ENCODE measurements at places on chromosomes 5 and 9.

DNA sequence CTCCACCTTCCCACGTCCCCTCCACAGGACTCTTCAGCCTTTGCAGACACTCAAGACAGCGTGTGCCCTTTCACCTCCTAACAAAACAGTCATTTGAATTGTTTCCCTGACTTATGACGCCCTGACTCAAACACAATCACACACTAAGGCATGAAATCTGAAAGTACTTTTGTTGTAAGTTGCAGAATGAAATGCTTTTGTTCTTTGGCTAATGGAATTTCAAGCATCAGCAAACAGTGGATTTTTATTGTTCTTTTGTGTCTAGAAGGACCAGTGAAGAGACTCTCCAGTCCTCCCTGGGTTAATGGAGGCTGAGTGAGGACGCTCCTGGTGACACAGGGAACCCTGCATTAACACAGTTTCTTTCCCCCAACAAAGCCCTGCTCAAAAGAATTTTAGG is 380.1 kb downstream of the CTNND2 start:
- no peak for DNase-seq

GRCh38 chr5:24320643-24321042 is 324.1 kb downstream of the CDH10 start:
- no peak for DNase-seq

DNA sequence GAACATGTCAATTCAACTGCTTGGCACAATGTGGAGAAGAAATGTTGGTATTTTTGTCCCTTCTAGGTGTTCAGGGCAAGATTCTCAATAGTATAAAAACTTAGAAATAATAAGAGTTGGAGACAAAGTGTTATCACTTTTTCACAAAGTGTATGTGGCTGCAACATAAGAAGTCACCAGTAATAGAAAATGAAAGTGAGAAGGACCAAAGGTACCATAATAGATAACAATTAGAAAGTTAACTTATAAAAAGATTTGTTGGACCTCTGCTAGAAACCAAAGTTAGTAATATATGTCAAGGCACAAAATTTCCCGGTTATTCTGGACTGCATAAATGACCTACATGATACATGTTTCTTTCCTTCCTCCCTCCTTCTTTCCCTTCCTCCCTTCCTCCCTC is 1535.3 kb downstream of the EFNA5 start:
- DNase-seq: no peak

DNA sequence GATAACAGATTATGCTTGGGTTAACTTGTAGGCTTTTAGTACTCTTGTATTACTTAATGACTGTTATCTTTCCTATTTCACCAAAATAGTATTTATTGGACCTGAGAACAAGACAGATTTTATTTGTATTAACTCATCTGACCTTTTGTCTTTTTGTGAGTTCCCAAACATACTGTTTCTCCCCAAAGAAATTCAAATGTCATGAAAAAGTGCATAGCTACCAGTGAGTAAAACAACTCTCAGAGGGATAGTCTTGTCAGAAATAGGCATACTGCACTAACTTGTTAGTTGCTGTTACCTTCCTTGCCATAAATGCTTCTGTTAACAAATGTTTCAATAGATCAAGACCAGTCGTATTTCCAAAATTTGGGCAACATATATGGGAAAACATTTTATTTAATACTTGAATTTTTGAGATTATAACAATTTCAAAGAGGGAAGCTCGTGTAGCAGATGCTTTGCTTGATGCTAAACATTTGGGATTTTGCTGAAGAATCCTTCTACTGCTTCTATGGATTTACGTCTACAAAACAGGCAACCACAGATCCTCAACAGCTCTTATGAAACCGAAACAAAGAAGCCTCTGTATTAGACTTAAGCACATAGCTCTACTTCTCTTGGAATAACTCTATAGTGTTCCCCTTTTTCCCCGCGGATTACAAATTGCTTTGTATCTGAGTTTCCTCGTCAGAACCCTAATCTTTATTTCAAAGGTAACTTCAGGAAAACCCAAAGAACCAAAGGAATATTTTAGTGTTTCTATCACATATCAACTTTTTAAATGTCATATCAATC is 248.8 kb downstream of the MCTP1 start:
- no peak for DNase-seq

DNA sequence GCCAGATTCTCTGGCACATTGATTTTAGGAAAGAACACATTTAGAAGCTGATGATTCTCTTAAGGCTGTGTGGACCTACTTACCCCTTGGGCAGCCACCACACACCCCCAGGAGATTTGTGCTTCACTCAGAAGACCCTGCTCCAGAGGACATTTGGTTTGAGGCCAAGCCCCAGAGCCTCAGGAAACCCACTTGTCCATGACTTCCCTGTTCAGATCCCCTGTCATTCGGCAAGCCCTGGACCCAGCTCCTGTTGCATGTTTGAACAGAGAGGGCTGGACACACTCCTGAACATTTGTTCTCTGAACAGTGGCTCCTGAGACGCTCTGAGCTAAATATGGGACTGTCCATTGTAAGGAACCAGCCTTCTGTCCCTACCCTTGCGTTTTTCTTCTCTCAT is 82.1 kb downstream of the AMBP start:
- no peak for DNase-seq

- DNase-seq: no peak
These were observed 21.8 kb upstream of the SLC12A7 start for GRCh38 chr5:1133510-1134201.

GRCh38 chr5:177228751-177229150 is 74.8 kb downstream of the RAB24 start:
- DNase-seq: no peak

DNA sequence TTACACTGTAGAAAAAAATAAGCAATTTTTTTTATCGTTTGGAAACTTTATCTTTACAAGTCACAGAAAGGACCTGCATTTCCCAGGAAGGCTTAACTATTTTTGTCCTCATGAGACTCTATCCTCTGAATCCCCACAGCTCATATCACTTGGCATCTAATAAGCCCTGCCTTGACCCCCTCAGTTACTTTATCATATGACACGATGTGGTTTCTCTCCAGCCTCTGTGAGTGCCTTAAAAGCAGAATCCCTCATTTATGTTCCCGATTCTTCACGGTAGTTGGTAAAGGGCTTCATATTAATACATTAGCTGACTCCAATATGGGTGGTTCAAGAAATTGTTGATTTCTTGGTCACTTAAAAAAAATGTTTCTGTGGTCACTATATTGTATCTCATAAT is 296.6 kb upstream of the GRAMD2B start:
- DNase-seq: no peak

DNA sequence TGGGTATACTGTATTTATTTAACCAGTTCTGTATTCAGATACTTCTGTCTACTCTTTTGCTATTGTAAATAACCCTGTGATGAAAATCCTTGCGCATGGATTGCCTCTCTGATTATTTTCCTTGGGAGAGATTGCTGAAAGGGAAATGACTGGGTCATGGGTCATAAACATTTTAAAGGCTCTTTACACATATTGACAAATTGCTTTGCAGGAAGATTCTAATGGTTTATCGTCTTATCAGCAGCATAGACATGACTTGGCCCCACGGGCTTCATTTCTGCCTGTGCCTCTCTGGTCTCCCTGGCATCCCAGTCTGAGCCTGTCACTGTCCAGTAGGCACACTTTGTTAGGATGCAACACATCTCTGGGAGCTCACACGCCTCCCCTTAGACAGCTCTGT is 52.3 kb downstream of the RGS3 start:
- DNase-seq: no peak

DNA sequence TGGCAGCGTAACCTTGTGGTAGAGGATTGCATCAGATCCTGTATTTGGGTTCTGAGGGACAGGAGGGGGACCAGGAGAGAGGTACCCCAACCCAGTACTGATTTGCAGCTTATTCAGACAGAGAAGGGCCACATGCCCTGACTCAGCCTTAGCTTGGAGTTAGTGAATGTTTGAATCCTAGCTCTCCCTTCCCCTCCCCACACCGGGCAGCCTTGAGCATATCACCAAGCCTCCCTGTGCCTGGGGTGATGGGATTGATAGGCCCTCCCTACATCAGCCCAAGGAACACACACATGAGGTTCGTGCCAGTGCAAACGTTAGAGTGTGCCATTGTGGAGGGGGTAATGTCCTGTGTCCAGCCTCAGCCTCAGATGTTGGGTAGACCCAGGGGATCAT is 71.9 kb downstream of the AMBP start:
- DNase-seq: no peak

DNA sequence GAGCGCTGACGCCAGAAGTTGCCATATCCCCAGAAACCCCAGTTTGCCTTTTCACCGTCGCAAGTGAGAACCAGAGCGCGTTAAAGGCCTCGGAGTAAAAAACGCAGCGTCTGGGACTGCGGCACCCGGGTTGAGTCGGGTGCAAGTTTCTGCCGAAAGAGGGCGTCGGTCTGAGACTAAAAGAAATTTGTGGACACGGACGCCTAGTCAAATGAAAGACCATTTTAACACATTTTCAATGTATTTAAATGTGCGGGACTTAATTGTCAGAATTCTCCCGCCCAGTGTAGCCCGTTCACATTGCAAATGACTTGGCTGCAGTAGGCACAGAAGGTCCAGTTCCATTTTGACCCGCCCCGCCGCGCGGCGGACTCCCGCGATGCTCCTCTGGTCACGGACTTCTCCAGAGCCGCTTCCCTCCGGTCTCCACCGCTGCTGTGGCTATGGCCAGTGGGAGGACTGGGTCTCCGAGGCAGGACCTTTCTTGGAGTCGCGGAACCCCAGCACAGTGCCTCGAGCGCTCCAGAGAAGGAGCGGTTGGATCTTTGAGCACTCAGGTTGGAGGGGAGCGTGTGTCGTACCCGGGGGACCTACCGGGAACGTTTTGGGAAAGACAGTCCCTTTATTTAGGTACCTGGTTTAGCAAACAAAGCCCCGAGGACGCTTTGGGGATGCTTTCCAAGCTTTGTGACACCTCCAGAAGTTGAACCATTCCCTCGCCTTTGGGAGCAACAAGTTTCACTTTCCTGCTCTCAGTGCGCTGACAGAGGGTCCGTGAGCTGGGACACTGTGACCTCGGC is 1.2 kb upstream of the NPR3 start:
- DNase-seq: no peak

- no peak for DNase-seq
These were observed 140.0 kb upstream of the HMHB1 start for GRCh38 chr5:143671674-143672569.

DNA sequence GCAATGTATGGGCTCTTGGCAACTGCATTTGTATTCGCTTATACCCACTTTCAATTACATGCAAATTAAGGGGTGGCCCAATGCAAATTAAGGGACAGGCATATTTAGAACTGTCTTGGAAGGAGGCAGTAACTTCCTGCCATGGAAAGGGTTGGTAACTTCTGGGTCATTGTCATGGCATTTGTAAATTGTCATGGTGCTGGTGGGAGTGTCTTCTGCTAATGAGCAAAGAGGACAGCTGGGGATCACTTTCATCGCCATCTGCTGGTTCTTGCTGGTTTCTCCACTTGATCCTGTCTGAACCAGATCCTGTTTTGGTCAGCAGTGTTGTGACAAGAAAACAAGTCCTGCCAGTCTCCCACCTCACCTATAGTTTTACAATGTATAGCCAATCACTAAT is 23.3 kb upstream of the UGT3A2 start:
- DNase-seq: no peak

DNA sequence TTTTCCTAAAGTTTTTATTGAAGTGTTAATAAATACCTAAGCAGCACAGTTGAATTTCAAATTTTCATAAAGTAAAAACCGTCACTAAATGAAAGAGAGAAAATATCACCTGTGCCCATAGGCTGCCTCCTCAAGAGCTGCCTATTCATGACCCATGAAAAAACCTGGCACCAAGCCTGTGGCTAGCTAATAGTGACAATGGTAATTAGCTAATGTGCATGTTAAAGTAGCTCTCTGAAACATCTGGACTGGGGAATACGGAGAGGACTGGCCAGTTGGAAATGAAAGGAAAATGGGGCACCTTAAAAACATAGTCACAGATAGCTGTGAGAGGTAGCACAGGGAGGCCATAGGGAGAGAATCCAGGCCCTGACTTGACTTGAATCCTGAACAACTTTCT is 5.4 kb upstream of the GNE start:
- no peak for DNase-seq

- no peak for DNase-seq
These were observed 574.1 kb downstream of the NR2F1-AS1 start for GRCh38 chr5:93006915-93007314.

- DNase-seq: no peak
These were observed 271.5 kb downstream of the FSTL4 start for GRCh38 chr5:133340822-133341221.

- DNase-seq: no peak
These were observed 418.2 kb downstream of the GABRG2 start for GRCh38 chr5:162485666-162486292.

- no peak for DNase-seq
These were observed 162.2 kb downstream of the OXCT1 start for GRCh38 chr5:41707853-41708603.

DNA sequence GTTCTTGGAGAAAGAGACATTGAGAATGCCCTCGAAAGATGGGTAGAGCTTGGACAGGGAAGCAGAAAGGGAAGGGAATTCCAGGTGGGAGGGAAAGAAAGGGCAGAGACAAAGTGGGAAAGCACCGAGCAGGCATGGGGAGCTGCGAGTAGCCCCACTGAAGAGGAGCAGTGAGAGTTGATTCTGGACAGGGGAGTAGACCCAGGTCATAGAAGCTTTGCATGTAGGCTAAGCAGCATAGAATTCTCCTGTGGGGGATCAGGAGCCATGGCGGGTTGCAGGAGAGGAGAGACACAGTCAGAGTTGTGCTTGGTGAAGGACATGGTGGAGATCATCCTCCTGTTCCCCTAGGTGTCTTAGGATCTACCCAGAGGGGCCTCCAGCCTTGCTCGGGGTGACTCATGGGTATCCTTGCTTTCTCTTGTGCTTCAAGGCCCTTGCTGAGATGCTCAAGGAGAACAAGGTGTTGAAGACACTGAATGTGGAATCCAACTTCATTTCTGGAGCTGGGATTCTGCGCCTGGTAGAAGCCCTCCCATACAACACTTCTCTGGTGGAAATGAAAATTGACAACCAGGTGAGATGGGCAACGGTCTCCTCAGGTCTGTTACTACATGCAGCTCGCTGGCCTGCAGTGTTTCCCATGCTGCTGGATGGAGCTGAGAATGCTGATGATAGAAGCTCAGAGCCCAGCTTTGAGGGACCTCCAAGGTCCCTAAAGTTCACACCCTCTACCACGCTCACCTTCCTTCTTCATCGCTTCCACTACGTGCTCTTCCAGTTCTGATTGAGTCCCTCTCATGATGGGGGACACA is 64.5 kb downstream of the TSTD2 start:
- no peak for DNase-seq

DNA sequence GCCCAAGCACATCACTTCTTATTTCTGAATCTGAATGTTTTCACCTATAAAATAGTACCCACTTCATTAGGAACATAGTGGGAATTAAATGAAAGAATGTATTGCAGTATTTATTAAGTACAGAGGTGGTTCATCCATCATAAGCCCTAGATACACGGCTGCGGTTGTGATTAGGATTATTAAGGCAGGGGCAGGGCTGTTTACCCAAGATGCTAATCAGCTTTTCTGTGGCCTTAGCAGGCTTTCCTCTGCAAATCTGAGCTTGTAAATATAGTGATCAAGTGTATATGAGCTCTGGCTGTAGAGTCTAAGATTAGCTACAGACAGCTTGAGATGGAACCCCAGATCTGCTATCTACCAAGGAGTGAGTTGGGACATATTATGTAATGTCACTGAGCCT is 124.1 kb upstream of the ADRA1B start:
- no peak for DNase-seq

All from stimulated activated CD4-positive, alpha-beta T cell treated with anti-CD3 and anti-CD28 coated beads, Interleukin-15, amount 100 ng/mL, for 1 hour (primary cell).